ENCODE measurements at places on chromosomes 13 and 19.

- no peak for DNase-seq
Observed at GRCh38 chr19:5262721-5263120, 77.9 kb downstream of the PTPRS start.

- no peak for DNase-seq
Observed at GRCh38 chr13:21067848-21068247, 6.5 kb upstream of the LATS2 start.

DNA sequence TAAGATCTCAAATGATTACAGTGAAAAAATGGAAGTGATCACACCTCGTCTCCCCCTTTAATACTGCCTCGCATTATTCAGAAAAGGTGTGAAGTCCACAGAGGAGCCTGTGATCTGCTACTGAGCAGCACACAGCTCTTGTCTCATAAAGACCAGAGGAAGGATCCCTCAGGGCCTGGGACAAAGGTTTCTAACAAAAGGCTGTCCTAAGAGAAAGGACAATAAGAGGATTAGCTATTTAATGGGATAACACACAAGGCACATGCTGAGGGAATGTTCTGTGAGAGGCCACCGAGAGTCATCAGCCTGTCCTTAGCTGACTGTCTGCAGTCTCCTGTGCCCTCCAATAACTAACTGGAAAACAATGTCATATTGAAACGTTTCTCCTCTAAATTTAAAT is 26.7 kb downstream of the EBPL start:
- no peak for DNase-seq

- no peak for DNase-seq
Observed at GRCh38 chr13:98912846-98913245, 65.0 kb downstream of the DOCK9 start.

DNA sequence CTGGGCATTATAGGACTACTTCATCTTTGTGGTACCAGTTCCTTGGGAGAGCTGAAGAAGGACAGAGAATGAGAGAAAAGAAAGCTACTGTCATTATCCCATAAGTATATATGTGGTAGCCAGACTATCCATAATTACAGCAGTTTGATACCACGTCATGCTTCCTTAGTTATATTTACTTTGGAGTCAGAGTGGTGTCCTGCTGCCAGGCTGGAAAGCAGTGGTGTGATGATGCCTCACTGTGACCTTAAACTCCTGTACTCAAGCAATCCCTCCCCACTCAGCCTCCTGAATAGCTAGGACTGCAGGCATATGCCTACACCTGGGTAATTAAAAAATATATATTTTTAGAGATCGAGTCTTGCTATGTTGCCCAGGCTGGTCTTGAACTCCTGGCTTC is 57.8 kb downstream of the WTIP start:
- no peak for DNase-seq

- DNase-seq: no peak
Observed at GRCh38 chr19:17026706-17027534, at the start of gene CPAMD8. Gene CPAMD8 (minus strand): TSS chr19:17026810. CDS start chr19:17026642, 168 bp downstream.

DNA sequence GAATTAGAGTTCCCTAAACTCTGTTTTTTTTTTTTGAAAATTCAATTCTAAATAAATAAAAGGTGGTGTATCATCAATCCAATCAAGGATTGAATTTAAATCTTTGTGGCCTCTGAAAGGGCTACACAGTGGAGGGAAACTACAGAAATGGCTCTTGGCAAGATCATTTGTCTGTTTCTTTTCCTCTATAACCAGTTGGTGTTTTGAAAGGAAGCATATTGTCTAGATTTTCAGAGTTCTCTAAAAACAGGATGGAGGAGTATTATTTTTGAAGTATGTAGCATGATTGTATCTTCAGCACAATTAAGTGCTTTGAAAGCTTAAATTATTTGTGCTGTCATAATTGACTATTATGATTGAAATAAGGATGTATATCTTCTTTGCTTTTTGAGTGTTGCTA is 29.8 kb downstream of the WASF3 start:
- no peak for DNase-seq

GRCh38 chr13:53005626-53006025 is 23.0 kb upstream of the OLFM4 start:
- DNase-seq: no peak

- no peak for DNase-seq
Observed at GRCh38 chr13:105952973-105953290, 582.5 kb downstream of the EFNB2 start.

- peak; percentile 34 for DNase-seq
Observed at GRCh38 chr19:2728783-2729387, 7.7 kb upstream of the DIRAS1 start.

DNA sequence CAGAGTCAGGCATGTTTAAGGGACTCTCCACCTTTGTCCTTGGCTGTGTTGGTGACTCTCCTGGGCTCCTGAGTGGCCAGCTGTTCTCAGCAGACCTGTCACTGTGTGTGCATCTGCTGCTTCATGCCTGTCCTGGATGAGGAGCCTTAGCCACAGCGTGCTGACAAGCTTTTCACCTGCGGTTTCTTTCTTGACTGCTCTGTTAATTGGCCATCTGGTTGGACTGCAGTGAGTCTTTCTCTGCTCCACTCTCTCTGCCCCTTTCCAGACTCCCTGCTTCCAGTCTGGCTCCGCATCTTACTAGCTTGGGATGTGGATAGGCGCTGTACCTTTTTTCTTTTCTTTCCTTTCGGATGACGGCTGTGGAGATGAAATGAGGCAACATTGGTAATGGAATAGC is 38.8 kb downstream of the POLR1D start:
- DNase-seq: no peak

All from GM12892 (cell line).